ENCODE measurements at places on chromosomes 1 and 21. TPM values are rescaled to one million over a fixed set of nuclear protein-coding genes. Genes with fewer than 3 reads are reported as not detected.

KCNC4 gene
- total RNA-seq = 8.6 TPM

ELAPOR1 gene
- total RNA-seq = 84.7 TPM

CASQ1 gene
- total RNA-seq = not detected

MPL gene
- not detected for total RNA-seq

FCRL6 gene
- 6.3 TPM for total RNA-seq

RAB3B gene
- total RNA-seq = 1.3 TPM

ACTL8 gene
- not detected for total RNA-seq

RNU1-1 gene
- 15,479 TPM for total RNA-seq

OR2L8 gene
- not detected for total RNA-seq

HUNK gene
- total RNA-seq = 6.7 TPM

S100A7A gene
- not detected for total RNA-seq

YBEY gene
- 15.2 TPM for total RNA-seq

- H3K27me3 ChIP-seq = no peaks in the 10 kb centered on the region
- no peaks in the 10 kb centered on the region for H3K36me3 ChIP-seq
- DNase-seq = no peak
- peak overlapping the region; percentile 10 for H3K27ac ChIP-seq
Observed at GRCh38 chr1:35863881-35864625, 19.0 kb upstream of the AGO1 start.

- no peak for DNase-seq
- no peak overlapping the region for H3K4me3 ChIP-seq
- peaks cover 2% of the 10 kb centered on the region for H3K36me3 ChIP-seq
Observed at GRCh38 chr1:228174482-228175315, 9.1 kb downstream of the IBA57 start.

DNA sequence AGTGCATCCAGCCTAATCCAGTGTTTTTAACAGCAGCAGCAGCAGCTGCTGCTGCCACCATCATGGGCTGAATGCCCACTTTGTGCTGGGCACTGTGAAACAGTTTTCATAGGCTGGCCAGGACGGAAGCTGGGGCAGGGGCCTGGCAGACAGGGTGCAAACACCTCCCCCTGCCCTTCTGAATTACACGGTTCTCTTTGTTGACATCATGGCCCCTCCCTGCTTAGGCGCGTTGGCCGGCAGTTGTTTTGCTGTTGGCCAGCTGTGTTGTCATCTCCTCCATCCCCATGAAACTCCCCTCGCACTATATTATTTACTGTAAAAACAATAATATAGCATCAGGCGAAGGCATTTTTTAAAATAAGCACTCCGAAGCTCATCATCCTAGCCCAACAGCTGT lies 33.1 kb downstream of the PTPRU start:
- no peaks in the 10 kb centered on the region for H3K36me3 ChIP-seq
- no peak overlapping the region for H3K4me3 ChIP-seq
- H3K27ac ChIP-seq = no peak overlapping the region
- H3K27me3 ChIP-seq = no peaks in the 10 kb centered on the region
- no peak for DNase-seq

DNA sequence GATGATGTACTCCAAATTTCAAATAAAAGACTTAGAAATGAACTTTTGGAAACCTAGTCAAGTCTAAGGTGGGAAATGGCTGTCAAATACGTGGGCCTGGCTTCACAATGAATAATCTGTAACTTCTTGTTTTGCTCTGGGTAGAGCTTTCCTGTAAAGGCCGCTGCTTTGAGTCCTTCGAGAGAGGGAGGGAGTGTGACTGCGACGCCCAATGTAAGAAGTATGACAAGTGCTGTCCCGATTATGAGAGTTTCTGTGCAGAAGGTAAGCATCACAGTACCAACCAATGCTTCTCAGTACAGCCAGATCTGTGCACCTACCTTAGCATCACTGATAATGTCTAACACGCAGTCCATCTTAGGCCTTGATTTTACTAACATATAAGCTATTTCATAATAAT lies 73.6 kb downstream of the TPR start:
- no peaks in the 10 kb centered on the region for H3K36me3 ChIP-seq
- no peaks in the 10 kb centered on the region for H3K4me1 ChIP-seq
- no peak overlapping the region for H3K4me3 ChIP-seq
- no peak overlapping the region for H3K27ac ChIP-seq

- no peak overlapping the region for H3K27ac ChIP-seq
- no peaks in the 10 kb centered on the region for H3K27me3 ChIP-seq
- DNase-seq = no peak
- no peaks in the 10 kb centered on the region for H3K4me1 ChIP-seq
Observed at GRCh38 chr1:203612932-203613682, 13.5 kb upstream of the ATP2B4 start.

DNA sequence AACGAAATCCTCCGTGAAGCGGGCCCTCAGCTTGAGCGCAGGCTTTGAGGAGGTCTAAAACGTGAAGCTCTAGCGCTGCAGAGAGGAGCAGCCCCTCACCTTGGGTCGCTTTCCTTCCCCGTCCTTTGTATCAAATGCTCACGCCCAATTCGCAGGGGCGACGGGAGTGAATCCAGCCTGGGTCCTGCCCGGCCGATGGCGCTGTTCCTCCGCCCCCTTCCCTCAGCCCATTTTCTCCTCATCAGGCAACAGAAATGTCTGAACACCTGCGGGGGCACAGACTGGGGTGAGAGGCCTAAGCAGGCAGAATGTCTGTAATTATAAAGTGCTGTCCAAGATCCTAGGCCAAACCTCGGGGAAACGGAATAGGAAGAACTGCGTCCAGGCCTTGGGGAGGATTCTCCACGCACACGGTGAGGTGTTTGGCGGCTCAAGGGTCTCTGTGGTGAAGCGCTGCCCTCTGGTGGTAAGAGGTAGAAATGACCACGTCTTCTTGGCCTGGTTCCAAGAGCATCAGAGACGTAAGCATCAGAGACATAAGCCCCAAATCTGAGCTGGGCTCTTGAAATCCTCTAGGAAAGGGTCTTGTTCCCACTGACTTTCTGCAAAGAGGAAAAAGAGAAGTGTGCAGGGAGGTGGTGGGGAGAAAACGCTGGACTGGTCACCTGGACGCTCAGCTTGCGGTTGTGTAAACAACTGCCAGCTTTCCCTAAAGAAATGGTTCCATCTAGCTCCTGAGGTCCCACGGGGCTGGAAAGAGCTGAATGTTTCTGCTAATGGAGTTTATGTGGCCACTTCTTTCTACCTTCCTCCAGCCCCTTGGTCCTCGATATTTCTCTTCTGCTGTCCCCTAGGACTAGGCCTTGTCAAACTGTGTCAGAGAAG lies 92.1 kb upstream of the CD53 start:
- peaks cover 5% of the 10 kb centered on the region for H3K4me1 ChIP-seq
- DNase-seq = peak; percentile 76
- no peak overlapping the region for H3K4me3 ChIP-seq
- H3K27ac ChIP-seq = no peak overlapping the region

- peaks cover 13% of the 10 kb centered on the region for H3K4me1 ChIP-seq
- H3K4me3 ChIP-seq = no peak overlapping the region
- no peaks in the 10 kb centered on the region for H3K36me3 ChIP-seq
- no peaks in the 10 kb centered on the region for H3K27me3 ChIP-seq
Observed at GRCh38 chr1:7454052-7454815, 316.9 kb upstream of the VAMP3 start.

- H3K27me3 ChIP-seq = no peaks in the 10 kb centered on the region
- H3K4me3 ChIP-seq = no peak overlapping the region
- H3K27ac ChIP-seq = no peak overlapping the region
- no peak for DNase-seq
- peaks cover 7% of the 10 kb centered on the region for H3K4me1 ChIP-seq
- H3K36me3 ChIP-seq = no peaks in the 10 kb centered on the region
Observed at GRCh38 chr1:178330153-178330552, 166.6 kb downstream of the CLEC20A start.

GRCh38 chr1:59892841-59893811 lies 33.4 kb downstream of the CYP2J2 start:
- no peaks in the 10 kb centered on the region for H3K36me3 ChIP-seq
- peaks cover 20% of the 10 kb centered on the region for H3K4me1 ChIP-seq
- H3K27ac ChIP-seq = peak overlapping the region; percentile 51
- no peaks in the 10 kb centered on the region for H3K27me3 ChIP-seq
- H3K4me3 ChIP-seq = no peak overlapping the region
- DNase-seq = no peak

- no peak overlapping the region for H3K27ac ChIP-seq
- H3K27me3 ChIP-seq = no peaks in the 10 kb centered on the region
- H3K4me3 ChIP-seq = no peak overlapping the region
Observed at GRCh38 chr1:185939142-185939541, 205.0 kb downstream of the HMCN1 start.

GRCh38 chr1:171740987-171741871 lies 636 bp downstream of the VAMP4 start:
- peak overlapping the region; percentile 93 for H3K27ac ChIP-seq
- peaks cover 19% of the 10 kb centered on the region for H3K4me1 ChIP-seq
- H3K36me3 ChIP-seq = peaks cover 2% of the 10 kb centered on the region
- peak; percentile 36 for DNase-seq
- peak overlapping the region; percentile 90 for H3K4me3 ChIP-seq
- H3K27me3 ChIP-seq = no peaks in the 10 kb centered on the region

- H3K4me1 ChIP-seq = peaks cover 15% of the 10 kb centered on the region
- no peak overlapping the region for H3K4me3 ChIP-seq
- H3K27ac ChIP-seq = no peak overlapping the region
- no peak for DNase-seq
Observed at GRCh38 chr1:118090130-118090529, 94.9 kb downstream of the SPAG17 start.

DNA sequence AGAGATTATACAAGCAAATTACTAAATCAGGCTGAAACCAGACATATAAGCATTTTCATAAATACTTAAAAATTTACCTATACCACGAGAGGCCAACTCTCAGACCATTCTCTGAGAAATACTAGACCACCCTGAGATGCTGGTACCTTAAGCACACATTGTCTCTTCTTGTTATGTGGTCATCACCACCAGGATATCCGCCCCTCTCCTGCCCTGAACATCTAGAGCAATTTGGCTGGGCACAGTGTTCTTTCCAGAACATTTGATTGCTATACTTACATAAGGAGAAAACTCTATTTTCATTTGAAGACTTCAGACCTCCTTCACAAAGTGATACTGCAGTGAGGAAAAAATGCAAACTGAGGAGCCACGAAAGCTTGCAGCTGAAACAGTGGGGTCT lies 36.2 kb upstream of the DUSP10 start:
- H3K27me3 ChIP-seq = no peaks in the 10 kb centered on the region
- H3K4me1 ChIP-seq = no peaks in the 10 kb centered on the region
- DNase-seq = no peak
- no peak overlapping the region for H3K4me3 ChIP-seq
- H3K36me3 ChIP-seq = no peaks in the 10 kb centered on the region

DNA sequence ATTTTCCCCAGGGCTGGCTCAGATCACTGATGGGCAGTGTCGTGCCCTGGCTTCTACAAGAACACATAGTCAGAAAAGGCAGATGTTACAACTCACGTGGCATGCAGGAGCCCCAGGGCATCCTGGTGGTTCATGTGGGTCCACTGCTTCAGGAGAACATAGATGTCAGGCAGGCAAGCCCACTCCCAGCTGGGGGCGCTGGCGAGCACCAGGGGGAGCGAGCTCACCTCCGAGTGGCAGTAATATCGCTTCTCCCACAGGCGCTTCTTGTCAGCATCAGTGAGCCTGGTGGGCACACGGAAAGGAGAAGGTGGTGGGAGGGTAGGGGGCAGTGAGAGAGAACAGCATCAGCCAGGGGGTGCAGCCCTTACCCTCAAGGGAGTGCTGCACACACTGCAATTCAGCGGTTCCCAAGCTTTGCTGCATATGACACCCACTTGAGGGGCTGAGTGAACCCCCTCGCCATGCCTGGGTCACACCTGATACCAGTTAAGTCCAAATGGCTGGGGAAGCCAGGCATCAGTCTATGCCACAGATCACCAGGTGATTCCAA lies 34.3 kb upstream of the PPP1R15B start:
- H3K4me1 ChIP-seq = peaks cover 19% of the 10 kb centered on the region
- no peak overlapping the region for H3K27ac ChIP-seq
- DNase-seq = peak; percentile 52
- H3K36me3 ChIP-seq = no peaks in the 10 kb centered on the region
- H3K4me3 ChIP-seq = no peak overlapping the region
- H3K27me3 ChIP-seq = no peaks in the 10 kb centered on the region

DNA sequence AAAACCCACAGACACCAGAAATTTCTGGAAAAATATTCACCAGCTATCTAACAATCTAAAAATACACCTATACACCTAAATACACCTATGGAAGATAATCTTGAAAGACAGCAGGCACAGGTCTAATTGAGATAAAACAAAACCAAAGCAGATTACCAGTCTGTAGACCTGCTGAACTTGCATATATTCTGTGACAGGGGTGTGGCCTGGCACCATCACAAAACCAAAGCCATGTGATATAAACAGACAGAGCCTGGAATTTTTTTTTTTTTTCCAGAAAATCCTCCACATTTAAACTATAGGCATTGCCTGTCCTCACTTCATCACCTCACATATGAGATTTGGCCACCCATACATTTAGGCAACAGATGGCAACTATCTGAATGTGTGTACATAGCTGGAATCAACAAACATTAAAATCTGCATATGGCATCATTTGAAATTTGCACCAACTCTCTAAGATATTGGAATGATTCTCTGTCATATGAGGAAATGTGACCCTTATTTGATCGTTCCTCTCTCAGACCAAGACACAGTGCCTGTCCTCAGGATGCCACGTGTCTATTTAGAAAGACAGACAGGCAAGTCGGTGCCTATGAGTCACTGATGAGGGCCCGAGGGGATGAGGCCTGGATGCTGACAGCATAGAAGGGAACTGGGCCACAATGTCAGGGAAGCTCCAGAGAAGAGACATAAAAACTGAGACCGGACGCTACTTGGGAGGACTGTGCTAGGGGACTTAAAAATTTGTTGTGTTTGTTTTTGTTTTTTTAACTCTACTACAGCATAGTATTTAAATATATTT lies 32.6 kb downstream of the NMNAT2 start:
- no peaks in the 10 kb centered on the region for H3K4me1 ChIP-seq
- no peaks in the 10 kb centered on the region for H3K36me3 ChIP-seq
- no peaks in the 10 kb centered on the region for H3K27me3 ChIP-seq
- H3K27ac ChIP-seq = no peak overlapping the region
- H3K4me3 ChIP-seq = no peak overlapping the region

- no peak for DNase-seq
- H3K4me3 ChIP-seq = no peak overlapping the region
- no peaks in the 10 kb centered on the region for H3K27me3 ChIP-seq
- no peaks in the 10 kb centered on the region for H3K4me1 ChIP-seq
- no peaks in the 10 kb centered on the region for H3K36me3 ChIP-seq
Observed at GRCh38 chr1:197976368-197976767, 59.2 kb downstream of the LHX9 start.

GRCh38 chr1:9910076-9910422 lies at the start of gene CTNNBIP1:
Gene CTNNBIP1, minus strand, starts transcription at chr1:9910269. Its CDS starts 38,205 bp downstream, at chr1:9872064.
- DNase-seq = no peak
- peak within 1 kb of the TSS; percentile 97 for H3K27ac ChIP-seq
- no peaks in the 10 kb centered on the region for H3K36me3 ChIP-seq
- H3K4me3 ChIP-seq = peak within 1 kb of the TSS; percentile 90
- peaks cover 29% of the 10 kb centered on the region for H3K4me1 ChIP-seq

GRCh38 chr1:6502000-6502891 lies 10.8 kb upstream of the PLEKHG5 start:
- no peaks in the 10 kb centered on the region for H3K27me3 ChIP-seq
- no peaks in the 10 kb centered on the region for H3K36me3 ChIP-seq
- H3K4me3 ChIP-seq = no peak overlapping the region
- H3K4me1 ChIP-seq = peaks cover 8% of the 10 kb centered on the region
- DNase-seq = peak; percentile 32

- no peaks in the 10 kb centered on the region for H3K4me1 ChIP-seq
- no peak overlapping the region for H3K4me3 ChIP-seq
- peaks cover 3% of the 10 kb centered on the region for H3K36me3 ChIP-seq
Observed at GRCh38 chr1:21706151-21706835, 37.1 kb upstream of the RAP1GAP start.
